ENCODE measurements at places on chromosomes 6 and 20. TPM values are rescaled to one million over a fixed set of nuclear protein-coding genes. Genes with fewer than 3 reads are reported as not detected.

Gene TREML2
- polyA plus RNA-seq: not detected

Gene TREM1
- 0.36 TPM for polyA plus RNA-seq

Gene TULP1
- 0.50 TPM for polyA plus RNA-seq

Gene SERPINB1
- 25.9 TPM for polyA plus RNA-seq

Gene NKX2-4
- polyA plus RNA-seq: not detected

Gene LY6G6C
- not detected for polyA plus RNA-seq

Gene NR2E1
- polyA plus RNA-seq: not detected

Gene TUBB2B
- 0.67 TPM for polyA plus RNA-seq

Gene GNMT
- 1.1 TPM for polyA plus RNA-seq

Gene SLC22A7
- polyA plus RNA-seq: not detected

Gene MEI4
- polyA plus RNA-seq: not detected

Gene ADGB
- not detected for polyA plus RNA-seq

Gene ZNF165
- polyA plus RNA-seq: 0.52 TPM

Gene CRISP3
- 0.10 TPM for polyA plus RNA-seq

Gene HEY2
- polyA plus RNA-seq: 9.9 TPM

Gene TXLNB
- 6.1 TPM for polyA plus RNA-seq

Gene TRIM31
- not detected for polyA plus RNA-seq

Gene SUMO4
- polyA plus RNA-seq: 0.53 TPM

Gene ASIP
- 57.1 TPM for polyA plus RNA-seq

Gene HLA-DRA
- 118 TPM for polyA plus RNA-seq

Gene EPPIN
- polyA plus RNA-seq: 0.21 TPM

Gene ERVFRD-1
- not detected for polyA plus RNA-seq

Gene PCED1A
- polyA plus RNA-seq: 6.0 TPM

Gene TFAP2C
- polyA plus RNA-seq: 0.18 TPM

Gene RPN2
- polyA plus RNA-seq: 213 TPM

All from ovary (tissue), 10 donors.